Fibroblast of skin of right quadriceps (primary cell): ENCODE measurements at places on chromosomes 7 and 10.

GRCh38 chr7:50418526-50419290 is 31.4 kb downstream of the FIGNL1 start:
- DNase-seq = no peak

GRCh38 chr7:142375710-142376313 is 118.0 kb upstream of the PRSS58 start:
- DNase-seq = no peak

GRCh38 chr7:47380325-47381133 is 201.4 kb downstream of the TNS3 start:
- peak; percentile 38 for DNase-seq

DNA sequence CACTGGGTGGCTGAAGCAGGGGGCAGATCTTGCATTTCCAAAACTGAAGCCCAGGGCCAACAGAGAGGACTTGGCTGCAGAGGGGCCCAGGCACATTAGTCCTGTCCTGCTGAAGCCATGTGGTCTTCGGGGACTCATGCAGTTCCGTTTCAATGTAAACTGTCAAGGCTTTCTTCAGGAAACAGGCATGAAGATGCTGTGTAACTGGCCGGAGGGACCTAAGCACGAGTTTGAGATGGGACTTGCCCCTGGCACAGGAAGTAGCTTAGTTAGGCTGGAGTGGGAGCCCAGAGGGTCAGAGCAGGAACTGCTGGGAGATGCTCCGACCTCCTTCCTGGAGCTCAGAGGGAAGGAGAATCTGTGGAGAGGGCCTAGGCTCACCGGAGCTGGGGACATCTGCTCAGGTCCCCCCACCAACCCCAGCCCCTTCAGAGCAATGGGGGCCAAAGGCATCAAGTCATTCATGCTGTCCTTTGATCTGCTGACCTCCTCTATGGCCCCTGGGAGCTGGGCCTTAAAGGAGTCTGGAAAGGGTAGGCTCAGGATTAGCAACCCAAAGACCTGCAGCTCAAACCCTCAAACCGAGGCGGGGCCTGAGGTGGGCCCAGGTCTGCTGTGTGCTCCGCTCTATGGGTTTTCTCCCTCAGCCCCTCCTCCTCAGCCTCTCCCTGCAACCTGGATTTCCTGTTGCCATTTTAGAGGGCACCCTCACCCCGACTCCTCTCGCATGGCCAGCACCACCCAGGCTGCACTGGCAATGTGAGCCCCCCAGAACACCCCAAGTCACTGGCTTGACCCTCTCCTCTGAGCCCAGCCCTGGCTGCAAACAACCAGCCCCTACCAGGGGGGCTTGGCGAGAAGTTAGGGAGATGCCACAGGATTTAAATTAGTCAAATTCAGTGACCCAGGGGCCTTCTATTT is 4.4 kb upstream of the MNX1 start:
- DNase-seq = no peak

DNA sequence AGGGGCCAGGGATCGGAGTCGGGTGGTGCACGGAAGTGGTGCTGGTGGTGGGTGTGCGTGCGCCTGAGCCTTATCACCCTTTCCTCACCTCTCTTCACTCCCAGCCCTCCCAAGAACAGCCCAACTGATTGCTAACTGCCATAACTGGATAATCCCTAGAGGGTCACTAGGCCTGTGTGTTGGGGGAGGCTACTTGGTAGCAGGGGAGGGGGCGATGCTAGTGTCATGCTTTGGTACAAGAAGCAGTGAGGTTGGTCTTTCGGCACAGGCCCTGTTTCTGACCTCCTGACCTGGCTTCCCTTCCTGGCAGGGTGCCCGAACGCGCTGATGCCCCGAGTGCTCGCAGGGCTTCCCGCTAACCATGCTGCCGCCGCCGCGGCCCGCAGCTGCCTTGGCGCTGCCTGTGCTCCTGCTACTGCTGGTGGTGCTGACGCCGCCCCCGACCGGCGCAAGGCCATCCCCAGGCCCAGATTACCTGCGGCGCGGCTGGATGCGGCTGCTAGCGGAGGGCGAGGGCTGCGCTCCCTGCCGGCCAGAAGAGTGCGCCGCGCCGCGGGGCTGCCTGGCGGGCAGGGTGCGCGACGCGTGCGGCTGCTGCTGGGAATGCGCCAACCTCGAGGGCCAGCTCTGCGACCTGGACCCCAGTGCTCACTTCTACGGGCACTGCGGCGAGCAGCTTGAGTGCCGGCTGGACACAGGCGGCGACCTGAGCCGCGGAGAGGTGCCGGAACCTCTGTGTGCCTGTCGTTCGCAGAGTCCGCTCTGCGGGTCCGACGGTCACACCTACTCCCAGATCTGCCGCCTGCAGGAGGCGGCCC is 652 bp downstream of the KAZALD1 start:
- DNase-seq = peak; percentile 50

DNA sequence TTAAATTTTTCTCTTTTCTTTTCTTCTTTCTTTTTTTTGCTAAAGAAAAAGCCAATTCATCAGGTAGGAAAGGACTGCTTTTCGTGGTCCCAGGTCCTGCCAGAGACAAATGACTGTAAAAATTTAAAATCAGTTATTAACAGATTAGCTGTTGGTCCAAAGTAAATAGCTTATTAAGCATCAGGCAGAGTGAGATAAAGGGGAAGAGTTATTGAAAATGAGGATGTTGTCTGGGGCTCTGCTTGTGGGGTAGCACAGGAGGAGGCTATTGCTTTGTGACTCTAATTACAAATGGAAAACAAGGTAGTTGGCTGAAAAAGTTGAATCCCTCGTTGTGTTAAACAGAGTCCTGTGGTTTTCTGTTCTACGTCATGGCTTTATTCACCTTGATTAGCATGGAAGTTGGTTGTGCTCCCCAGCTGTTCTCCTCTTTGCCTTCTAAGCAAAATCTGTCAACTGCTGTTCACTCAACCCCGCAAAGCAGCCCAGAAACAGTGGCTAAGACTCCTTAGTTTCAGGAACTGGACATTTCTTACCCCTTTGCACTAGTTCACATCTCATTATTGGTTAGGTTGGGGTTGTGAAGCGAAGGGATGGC is 128.9 kb downstream of the SNX10 start:
- DNase-seq = no peak

DNA sequence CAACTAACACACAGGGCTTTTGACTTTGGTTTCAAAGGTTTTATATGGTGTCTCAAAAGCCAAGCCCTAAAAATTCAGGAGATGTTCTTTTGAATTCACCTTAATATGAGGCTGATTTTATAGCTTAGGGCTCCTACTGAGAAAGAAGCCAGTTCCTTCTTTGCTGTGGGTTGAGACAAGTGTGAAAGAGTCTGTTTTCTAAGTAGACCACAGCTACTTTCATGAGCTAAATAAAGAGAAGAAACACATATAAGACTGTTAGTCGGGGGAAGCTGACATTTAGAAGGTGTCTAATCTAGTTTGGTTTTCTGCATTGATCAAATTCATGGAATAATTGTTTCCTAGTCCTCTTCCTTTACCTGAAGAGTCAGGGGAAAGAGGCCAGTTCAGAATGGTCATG is 332.1 kb upstream of the CELF2 start:
- no peak for DNase-seq

DNA sequence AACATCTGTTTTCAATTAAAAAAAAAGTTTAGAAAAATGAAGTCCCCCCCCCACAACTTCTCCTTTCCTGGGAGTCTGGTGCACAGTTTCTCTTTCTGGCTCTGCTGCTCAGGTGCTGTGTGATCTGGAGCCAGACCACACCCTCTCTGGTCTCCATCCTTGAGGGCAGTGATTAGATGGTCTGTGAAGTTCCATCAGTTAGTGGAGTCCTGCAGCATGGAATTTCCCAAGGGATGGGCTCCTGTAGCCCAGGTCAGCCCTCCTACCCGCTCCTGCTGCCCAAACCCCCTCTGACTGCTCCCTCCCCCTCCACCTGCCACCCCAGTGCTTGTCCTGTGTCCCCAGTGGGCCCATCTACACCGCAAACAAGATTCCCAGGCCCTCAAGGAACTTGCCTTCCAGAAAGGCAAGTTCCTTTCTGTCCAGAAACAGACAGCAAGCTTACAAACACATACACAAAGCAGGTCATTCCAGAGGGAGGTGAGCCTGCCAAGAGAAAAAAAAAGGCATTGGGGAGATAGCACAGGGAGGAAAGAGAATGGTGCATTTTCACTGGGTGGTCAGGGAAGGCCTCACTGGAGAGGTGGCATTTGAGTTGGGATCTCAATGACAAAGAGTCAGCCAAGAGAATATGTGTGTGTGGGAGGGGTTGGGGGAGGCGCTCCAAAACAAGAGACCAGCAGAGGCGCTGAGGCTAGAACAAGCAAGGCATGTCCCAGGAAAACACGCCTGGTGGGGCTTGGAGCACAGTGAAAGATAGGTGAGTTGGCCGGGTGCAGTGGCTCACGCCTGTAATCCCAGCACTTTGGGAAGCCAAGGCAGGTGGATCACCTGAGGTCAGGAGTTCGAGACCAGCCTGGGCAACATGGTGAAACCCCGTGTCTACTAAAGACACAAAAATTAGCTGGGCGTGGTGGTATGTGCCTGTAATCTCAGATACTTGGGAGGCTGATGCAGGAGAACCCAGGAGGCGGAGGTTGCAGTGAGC is 49.5 kb upstream of the SLC29A3 start:
- DNase-seq = peak; percentile 31

DNA sequence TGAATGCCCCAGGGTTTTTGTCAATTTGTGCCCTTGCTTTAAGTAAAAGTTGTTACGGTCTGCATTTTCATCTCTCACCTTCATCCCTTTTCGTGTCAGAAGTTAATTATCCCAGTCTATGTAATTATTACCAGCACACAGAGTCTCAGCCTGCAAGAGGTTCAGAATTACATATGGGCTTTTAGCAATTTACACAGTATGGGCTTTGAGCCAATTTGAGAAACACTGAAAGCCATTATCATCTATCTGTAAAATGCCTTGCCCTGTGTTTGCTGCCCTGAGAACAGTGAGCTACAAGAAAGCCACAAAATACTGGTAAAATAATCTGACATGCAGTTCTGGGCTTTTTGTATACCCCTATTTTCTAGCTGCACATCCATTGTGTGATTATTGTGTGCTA is 125.6 kb upstream of the STEAP4 start:
- no peak for DNase-seq

- no peak for DNase-seq
Observed at GRCh38 chr7:155489862-155490696, 32.1 kb downstream of the EN2 start.

- no peak for DNase-seq
Observed at GRCh38 chr7:114217026-114217806, 197.4 kb upstream of the FOXP2 start.

DNA sequence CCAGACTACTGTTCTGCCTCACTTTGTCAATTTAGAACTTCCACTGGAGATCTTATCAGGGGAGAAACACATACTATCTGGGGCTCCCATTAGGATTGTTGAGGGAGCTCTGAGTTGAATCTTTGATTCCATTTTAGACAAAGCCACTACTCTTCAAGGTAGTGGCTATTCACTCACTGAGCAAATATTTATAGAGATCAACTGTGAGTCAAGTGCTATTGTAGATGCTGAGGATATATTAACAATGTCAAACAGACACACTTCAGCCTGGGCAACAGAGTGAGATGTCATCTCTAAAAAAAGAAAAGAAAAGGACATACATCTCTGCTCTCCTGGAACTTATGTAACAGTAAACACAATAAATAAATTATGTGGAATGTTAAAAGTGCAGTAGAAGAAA is 315.3 kb downstream of the PTEN start:
- no peak for DNase-seq

GRCh38 chr10:89120931-89121763 is 86.0 kb downstream of the CH25H start:
- peak; percentile 76 for DNase-seq
